Stimulated activated CD4-positive, alpha-beta T cell treated with anti-CD3 and anti-CD28 coated beads, TNF-alpha, amount 100 ng/mL, for 4 hours (primary cell): ENCODE measurements at places on chromosomes 2 and 18.

DNA sequence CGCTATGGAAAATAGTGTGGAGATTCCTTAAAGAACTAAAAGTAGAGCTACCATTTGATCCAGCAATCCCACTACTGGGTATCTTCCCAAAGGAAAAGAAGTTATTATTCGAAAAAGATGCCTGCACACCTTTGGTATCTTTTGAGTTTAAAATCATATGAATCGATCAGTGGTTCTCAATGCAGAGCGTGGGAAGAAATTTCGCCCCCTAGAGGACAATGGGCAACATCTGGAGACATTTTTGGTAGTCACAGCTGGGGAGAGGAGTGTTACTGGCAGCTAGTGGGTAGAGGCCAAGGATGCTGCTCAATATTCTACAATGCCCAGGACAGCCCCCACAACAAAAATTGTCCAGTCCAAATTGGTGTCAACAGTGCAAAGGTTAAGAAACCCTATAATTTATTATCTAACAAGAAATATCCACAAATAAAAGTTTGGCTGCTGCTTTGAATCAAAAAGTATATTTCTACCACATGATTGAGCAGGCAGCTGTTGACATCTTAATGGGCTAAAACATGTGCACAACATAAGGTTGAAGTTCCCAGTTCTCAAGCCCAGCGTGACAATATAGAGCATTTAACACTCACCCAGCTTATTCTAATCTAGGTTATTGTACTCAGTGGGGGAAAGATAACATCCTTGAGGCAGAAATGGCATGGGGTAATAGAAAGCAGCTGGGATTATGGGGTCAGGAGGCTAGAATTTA lies 425.7 kb downstream of the LRATD1 start:
- DNase-seq: no peak

DNA sequence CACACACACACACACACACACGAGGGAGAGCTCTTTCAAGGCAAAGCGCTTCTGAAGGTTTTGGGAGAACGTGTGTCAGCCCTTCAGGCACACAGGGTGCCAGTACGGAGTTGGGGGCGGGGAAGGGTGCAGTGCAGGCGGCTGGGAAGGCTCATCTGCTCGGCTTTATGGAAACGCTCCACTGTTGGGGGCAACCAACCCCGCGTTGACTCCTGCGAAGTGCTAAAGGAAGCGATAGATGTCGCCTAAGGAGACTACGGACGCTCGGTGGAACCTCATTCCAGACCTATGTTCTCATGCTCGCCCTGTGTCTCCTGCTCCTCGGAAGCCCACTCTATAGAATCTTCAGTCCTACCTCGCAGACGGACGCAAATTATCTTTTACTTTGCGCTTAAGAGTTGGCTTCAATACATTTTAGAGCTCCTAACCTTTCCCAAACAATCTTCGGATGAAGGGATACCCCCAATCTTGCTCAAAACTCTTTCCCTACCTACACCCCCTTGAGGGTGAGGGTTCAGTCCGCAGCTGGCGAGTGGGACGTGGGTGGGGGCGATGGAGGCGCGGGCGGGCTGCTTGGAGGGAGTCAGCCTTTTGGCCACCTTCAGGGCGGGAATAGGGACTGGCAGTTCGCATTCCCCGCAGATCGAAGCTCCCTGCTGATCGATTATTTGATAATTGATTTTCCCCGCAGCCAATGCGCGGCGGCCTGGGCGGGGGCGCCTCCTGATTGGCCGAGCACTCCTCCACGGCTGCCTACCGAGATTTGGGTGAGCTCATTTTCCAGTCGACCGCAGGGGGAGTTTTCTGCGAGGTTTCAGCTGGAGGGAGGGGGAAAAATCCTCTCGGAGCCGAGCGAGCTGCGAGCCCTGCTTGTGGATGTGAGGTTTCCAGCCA lies 1.9 kb upstream of the MEIS1 start:
- DNase-seq: no peak

GRCh38 chr2:38740851-38741731 lies 10.1 kb downstream of the SRSF7 start:
- no peak for DNase-seq

GRCh38 chr2:187586011-187586641 lies 31.9 kb upstream of the TFPI start:
- no peak for DNase-seq

GRCh38 chr2:18422432-18423165 lies 137.9 kb downstream of the RDH14 start:
- no peak for DNase-seq
